ENCODE measurements at places on chromosomes 12 and 14. TPM values are rescaled to one million over a fixed set of nuclear protein-coding genes. Genes with fewer than 3 reads are reported as not detected.

GRCh38 chr12:103840462-103840875, 565 bp downstream of the NT5DC3 start:
- peak; percentile 7 for DNase-seq

DNA sequence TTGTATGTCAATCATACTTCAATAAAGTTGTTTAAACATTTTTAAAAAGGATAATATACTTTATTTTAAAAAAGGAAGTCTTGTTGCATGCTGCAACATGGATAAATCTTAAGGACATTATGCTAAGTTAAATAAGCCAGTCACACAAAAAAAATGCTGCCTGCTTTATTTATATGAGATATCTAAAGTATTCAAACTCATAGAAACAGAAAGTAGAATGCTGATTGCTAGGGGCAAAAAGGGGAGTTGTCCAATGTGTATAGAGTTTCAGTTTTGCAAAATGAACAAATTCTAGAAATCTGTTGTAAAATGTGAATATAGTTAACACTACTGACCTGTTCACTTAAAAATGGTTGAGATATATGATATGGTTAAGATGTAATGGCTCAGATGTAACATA, 8.7 kb downstream of the KLRC4 start:
- no peak for DNase-seq

DNA sequence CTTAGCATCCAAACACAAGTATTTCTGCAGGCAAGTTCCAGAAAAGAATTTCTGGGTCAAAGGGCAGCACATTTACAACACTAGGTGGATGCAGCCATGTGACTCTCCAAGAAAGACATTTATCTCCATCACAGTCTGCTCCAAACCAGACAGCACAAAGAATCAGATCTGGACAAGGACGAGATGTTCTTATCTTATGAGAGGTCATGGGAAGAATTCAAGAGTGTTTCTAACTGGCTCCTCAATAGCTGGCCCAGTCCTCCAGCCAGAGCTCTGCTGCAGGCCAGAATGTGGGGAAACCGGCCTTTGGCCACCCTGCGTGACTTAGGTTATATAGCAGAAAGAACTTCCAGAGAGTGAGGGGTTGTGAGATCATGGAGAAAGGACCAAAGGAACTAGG, 17.4 kb downstream of the TMEM119 start:
- DNase-seq, result no peak

DNA sequence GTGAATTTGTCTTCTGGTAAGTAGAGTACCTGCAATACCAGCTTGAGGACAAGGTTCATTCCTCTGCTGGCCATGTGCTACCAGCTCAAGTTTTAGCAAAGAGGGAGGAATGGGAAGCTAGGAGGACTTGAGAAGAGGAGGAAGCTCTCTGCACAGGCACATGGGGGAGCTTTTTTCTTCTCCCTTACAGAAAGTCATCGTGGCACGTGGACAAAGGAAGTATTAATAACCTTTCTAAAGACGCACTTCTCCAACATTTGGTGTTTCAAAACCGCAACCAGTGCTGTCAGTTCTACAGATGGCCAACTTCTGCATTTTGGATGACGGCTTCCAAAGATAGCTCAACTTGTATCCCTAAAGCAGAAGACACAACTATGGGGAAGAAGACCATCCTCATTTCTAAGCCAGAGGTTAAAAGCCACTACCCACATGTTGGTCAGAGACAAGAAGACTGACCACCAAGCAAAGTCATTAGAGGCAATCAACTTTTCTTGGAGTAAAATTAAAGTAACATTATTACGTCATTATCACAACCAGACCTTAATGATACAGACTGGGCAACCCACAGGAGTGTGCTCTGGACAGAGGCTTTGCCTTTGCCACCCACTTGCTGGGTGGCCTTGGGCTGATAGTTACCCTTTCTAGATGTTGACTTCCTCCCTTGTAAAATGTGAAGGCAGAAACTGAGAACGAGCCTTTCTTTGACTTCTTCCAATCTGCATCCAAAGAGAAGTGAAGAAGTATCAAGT, 12.3 kb upstream of the TMED10 start:
- DNase-seq, result no peak

DNA sequence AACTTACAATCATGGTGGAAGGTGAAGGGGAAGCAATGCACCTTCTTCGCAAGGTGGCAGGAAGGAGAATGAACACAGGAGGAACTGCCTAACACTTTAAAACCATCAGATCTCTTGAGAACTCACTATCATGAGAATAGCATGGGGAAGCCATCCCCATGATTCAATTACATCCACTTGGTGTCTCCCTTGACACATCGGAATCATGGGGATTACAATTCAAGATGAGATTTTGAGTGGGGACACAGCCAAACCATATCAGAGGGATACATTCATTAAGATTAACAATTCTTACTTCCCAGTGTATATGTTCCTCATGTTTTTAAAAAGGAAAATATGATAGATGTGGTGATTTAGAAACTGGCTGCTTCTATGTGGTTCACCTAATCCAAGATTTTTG, 117.9 kb downstream of the PDE3A start:
- DNase-seq, result no peak

GRCh38 chr12:117228239-117228638, 38.0 kb upstream of the FBXO21 start:
- no peak for DNase-seq

GRCh38 chr12:123043536-123044001, 63.1 kb downstream of the ARL6IP4 start:
- peak; percentile 66 for DNase-seq

DNA sequence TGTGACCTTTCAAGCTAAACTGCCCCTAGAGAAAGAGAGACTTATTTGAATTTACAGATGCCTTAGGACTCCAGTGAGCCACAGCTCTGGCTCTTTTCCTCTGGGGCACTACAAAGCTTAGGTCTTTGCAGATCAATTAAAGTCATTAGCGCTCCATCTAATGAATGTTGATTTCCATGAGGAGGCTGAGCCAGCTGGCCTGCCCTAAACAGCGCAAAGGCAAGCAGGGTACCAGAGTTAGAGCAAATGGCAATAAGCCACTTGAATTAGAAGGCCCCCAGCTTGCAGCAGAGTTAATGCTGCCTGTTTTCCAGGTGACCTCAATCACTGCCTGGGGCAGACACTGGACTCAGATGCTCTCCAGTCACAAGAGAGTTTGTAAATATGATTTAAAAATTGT, 695.3 kb downstream of the DIO2 start:
- DNase-seq, result peak; percentile 74

DNA sequence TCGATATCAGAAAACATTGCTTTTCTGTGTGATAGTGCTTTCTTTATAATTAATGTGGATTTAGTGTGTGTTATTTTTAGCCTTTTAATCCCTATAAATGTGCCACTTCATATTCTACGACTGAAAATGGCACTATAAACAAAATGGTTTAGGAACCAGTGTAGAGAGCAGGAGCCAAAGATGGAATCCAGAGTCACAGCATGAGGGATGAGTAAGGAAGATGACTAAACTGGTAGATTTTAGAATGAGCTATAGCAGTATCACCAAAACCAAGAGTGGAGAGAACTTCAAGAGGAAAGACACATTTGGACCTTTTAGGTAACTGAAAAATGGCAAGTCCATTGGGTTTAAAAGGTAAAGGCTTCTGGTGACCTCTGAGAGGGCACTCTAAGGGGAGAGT, 887.2 kb downstream of the NRXN3 start:
- DNase-seq, result peak; percentile 10

GRCh38 chr12:89501793-89502192, 22.8 kb downstream of the GALNT4 start:
- DNase-seq, result no peak

DNA sequence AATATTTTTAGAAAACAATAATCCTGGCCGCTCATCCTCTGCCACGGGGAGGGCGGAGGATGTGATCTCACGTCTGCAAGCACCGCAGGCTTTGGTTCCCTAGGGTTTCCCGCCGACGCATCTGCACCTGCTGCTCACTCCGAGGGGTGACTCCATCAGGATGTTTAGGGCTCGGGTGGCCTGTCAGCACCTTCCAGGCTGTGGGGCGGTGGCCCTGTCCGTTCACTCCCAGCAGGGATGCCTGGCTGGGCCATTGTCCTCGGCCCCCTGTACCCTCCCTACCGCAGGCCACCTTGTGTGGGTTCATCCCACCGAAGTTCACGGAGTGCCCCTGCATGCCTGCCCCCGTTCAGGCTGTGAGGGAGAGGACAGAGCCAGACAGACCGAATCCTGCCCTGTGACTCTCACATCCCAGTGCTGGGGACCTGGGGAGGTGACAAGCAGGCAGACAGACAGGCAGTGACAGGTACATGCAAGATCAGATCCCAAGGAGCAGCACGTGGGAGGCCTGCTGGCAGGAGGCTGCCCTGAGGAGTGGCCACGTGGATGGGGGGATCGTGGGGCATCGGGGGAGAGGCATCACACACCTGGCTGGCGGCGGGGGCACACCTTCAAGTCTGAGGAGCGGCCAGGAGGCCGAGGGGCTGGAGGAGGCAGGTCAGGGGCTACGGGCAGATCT, 112.6 kb downstream of the ADGRD1 start:
- no peak for DNase-seq

DNA sequence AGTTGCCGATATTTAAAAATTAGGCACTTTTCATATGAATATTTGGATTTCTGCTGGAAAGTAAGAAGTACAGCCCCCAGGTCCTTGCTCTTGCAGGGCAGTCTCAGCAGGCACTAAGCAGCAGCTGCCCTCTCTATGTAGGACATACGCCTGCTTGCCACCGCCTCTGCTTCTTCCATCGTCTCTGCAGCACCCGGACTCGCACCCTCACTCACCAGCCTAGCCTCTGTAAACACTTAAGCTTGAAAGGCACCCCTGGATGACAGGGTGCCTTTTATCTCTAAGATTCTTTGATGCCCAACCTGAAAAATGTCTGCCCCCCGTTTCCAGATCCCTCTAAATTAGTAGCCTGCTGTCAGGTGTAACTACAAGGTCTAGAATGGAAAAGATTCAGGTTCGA, 19.0 kb downstream of the OTUB2 start:
- no peak for DNase-seq

- peak; percentile 10 for DNase-seq
Measured at GRCh38 chr14:73227812-73228781, 9.2 kb upstream of the PAPLN start.

- DNase-seq, result peak; percentile 6
Measured at GRCh38 chr12:103334466-103334865, 161.3 kb downstream of the C12orf42 start.

GRCh38 chr14:87522575-87522974, 470.4 kb downstream of the GALC start:
- no peak for DNase-seq

DNA sequence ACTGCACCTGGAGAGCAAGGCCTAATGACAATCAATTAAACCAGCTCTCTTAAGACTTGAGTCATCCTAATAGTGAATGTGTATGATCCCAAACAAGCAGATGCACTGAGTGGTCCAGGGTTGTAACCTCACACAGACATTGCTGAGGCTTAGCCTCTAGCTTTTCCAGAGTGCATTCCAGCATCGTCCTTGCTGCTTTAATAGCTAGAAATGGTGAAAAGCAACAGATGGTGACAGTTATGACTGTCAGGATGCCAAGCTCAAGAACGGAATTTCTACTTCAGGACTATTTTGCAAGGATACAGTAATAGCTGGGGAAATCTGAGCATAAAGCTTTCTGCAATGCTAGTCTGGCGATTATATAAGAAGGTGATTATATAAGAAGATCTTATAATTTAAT, 34.6 kb downstream of the PTPRR start:
- peak; percentile 97 for DNase-seq

GRCh38 chr14:70755655-70756054, 53.7 kb downstream of the MAP3K9 start:
- DNase-seq, result no peak

GRCh38 chr12:112168561-112168971, 43.2 kb downstream of the TRAFD1 start:
- DNase-seq, result no peak

DNA sequence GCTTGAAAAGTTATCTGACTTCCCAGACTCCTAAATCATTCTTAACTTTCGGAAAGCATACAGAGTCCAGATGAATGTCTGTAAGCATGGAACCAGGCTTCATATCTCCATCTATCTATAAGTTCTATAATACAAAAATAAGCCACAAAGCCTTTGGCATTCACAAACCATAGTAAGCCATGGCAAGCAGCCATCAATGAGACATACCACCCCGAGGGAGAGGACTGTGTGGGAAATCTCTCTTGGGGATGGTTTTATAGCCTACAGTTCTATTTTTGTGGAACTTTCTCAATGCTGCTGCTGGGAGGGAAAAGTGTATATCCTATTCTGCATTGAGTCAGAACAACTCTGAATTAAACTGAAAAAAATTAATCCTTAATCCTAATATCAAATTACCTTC, 20.4 kb downstream of the EGLN3 start:
- DNase-seq, result no peak

The SCN8A gene
- 1.2 TPM for total RNA-seq

The RIMBP2 gene
- 65.0 TPM for total RNA-seq

The BIN2 gene
- total RNA-seq, result not detected

The SOAT2 gene
- total RNA-seq, result not detected

The OR4K2 gene
- not detected for total RNA-seq

The LIN7A gene
- total RNA-seq, result not detected

The GALNT16 gene
- 2.7 TPM for total RNA-seq

The REP15 gene
- total RNA-seq, result not detected

The LALBA gene
- total RNA-seq, result not detected

The MYF6 gene
- not detected for total RNA-seq

The OR6C2 gene
- total RNA-seq, result not detected
